ENCODE measurements at places on chromosomes 16 and 17. TPM values are rescaled to one million over a fixed set of nuclear protein-coding genes. Genes with fewer than 3 reads are reported as not detected.

The CETP gene
- total RNA-seq = not detected

The SOX8 gene
- 72.7 TPM for total RNA-seq

The KCNJ12 gene
- 3.9 TPM for total RNA-seq

The CCDC40 gene
- 13.7 TPM for total RNA-seq

The PIK3R6 gene
- total RNA-seq = not detected

The EVI2B gene
- total RNA-seq = not detected

The GJC1 gene
- 71.0 TPM for total RNA-seq

The NSF gene
- 19.0 TPM for total RNA-seq

The KRT13 gene
- not detected for total RNA-seq

The TCAP gene
- total RNA-seq = 0.43 TPM

The SLC5A10 gene
- not detected for total RNA-seq

The RAB26 gene
- 55.2 TPM for total RNA-seq

The WFIKKN2 gene
- total RNA-seq = 0.62 TPM

The CMTM1 gene
- total RNA-seq = 3.1 TPM

The KCNJ18 gene
- total RNA-seq = not detected

The CTRB2 gene
- not detected for total RNA-seq

The SYT17 gene
- total RNA-seq = 0.12 TPM

The NOS2 gene
- 1.0 TPM for total RNA-seq

The TP53I13 gene
- total RNA-seq = 119 TPM

- DNase-seq = no peak
Observed at GRCh38 chr16:85986931-85987749, 88.2 kb downstream of the IRF8 start.

- no peak for DNase-seq
Observed at GRCh38 chr16:55647798-55648197, 8.0 kb upstream of the SLC6A2 start.

DNA sequence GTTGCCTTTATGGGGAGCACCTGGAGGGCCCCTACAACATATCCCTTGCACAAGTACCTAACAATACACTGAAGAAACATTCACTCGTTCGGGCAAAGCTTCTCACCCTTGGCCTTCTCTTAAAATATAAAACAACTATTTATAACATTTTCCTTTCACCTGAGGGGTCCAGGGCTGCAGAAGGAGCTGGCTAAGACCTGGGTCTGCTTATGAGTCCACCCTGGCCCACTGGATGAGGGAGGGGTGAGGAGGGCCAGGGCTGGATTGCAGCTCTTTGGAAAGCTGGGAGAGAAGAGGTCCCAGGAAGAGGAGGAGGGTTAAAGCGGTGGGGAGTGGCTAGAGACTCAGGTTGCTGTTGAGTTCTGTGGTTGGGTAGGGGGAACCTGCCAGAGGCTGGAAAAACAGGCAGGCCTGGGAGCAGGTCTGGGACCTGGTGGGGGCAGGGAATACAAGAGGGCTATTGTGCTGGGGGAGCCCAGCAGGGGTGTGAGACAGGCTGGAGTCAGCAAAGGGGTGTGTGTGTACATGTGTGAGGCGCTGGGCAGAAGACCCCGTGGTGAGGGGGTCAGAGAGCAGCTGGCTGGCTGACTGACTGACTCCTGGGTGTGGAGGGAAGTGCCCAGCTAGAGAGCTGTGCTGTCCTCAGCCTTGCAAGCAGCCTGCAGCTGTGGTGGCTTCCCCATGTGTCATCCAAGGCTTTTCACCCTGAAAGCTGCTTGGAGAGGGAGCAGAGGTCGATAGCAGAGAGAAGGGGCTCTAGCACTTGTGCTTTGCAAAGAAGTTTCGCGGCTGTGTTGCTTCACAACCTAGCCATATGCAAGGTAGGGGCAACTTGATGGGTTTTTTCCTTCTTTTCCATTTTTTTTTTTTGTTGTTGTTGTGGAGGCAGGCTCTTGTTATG is 10.2 kb upstream of the MRC2 start:
- DNase-seq = no peak

- no peak for DNase-seq
Observed at GRCh38 chr17:80947200-80947940, 44.3 kb upstream of the CHMP6 start.

- DNase-seq = no peak
Observed at GRCh38 chr17:6028294-6028693, 41.9 kb upstream of the WSCD1 start.

DNA sequence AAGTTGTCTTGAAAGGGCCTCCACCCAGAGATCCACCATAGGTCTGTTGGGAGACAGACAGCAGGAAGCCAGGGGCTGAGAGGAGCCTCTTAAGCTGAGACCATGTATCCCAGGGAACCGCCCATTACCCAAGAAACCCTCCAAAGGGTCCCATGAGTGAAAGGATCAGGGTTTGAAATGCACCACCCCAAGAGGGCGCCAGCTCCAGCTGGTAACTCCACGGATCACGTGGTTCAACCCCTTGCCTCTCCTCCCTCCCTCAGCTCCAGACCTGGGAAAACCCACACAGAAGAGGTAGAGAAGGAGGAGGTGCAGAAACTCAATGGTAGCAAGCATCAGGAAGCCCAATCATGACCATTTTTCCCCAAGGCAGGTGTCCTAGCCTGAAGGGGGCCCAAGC is 148.7 kb downstream of the AIPL1 start:
- no peak for DNase-seq

GRCh38 chr16:55284718-55285099 is 39.3 kb upstream of the IRX6 start:
- no peak for DNase-seq

- DNase-seq = peak; percentile 91
Observed at GRCh38 chr17:43816336-43817320, 16.3 kb downstream of the MPP3 start.

GRCh38 chr17:40623419-40624210 is 24.0 kb downstream of the SMARCE1 start:
- no peak for DNase-seq

- no peak for DNase-seq
Observed at GRCh38 chr16:65392806-65393565, 271.1 kb upstream of the CDH11 start.

- DNase-seq = no peak
Observed at GRCh38 chr16:48361540-48362144, 23.6 kb downstream of the SIAH1 start.

GRCh38 chr17:39365872-39366271 is 35.6 kb downstream of the FBXL20 start:
- DNase-seq = no peak

- DNase-seq = no peak
Observed at GRCh38 chr17:69457603-69458002, 43.1 kb downstream of the MAP2K6 start.

GRCh38 chr17:49645654-49646053 is 32.2 kb downstream of the SPOP start:
- DNase-seq = no peak

DNA sequence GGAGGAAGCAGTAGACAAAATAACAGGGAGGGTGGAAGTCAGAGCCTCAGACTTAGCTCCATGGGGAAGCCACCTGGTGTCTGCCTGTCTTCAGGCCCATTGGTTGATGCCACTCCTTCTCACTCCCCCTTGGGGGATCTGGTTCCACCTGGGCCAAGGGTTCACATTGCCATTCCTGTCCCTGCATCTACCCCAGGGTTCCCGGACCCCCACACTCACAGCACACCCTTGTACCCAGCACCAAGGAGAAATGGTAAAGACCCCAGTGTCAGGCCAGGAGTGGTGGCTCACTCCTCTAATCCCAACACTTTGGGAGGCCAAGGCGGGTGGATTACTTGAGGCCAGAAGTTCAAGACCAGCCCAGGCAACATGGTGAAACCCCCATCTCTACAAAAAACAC is 1.0 kb upstream of the CA7 start:
- DNase-seq = no peak

DNA sequence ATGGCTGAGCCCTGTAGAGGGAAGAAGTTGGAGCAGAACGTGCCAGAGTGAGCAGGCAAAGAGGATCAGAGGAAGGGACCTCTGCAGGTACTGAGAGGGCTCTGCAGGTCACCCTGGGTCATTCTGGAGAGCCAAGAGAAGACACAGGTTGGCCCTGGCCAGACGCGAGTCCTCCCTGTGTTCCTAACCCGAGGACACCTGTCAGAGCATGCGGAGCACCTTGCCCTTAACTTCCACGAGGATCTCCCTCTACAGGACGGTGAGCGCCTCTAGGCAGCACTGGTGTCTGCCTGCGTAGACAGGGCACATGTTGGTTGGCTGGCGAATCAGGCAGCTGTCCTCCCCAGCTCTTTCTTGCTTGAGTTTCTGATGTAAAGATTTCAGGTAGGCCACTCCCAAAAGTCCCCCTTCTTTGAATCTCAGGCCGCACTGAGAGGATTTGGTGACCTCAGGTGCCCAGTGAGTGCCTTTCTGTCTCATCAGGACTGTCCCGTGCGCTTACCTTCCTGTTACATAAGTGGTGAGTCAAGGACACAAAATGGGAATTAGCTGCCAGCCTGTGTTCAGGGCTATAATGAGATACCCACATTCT is 45.3 kb downstream of the MPRIP start:
- no peak for DNase-seq

DNA sequence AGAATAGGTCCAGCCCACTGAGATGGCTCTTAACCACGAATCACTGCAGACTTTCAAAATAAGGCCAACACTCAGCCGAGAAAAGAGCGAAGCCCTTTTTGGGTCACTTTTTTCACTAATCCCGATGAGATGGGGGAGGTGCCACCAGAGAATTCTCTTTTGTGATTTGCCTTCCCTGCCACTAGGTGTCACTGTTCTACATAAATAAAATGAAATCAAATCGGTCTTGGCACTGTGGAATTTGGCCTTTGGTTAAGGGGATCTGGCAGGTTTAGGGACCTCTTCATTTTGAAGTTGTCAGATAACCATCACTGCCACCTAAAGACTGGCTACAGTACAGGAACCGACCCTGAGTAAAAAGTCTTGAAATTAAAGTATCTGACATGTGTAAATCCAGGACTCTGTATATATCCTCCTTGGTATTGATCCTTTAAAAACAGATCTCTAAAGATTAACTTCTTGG is 147.0 kb downstream of the HS3ST4 start:
- DNase-seq = peak; percentile 80

DNA sequence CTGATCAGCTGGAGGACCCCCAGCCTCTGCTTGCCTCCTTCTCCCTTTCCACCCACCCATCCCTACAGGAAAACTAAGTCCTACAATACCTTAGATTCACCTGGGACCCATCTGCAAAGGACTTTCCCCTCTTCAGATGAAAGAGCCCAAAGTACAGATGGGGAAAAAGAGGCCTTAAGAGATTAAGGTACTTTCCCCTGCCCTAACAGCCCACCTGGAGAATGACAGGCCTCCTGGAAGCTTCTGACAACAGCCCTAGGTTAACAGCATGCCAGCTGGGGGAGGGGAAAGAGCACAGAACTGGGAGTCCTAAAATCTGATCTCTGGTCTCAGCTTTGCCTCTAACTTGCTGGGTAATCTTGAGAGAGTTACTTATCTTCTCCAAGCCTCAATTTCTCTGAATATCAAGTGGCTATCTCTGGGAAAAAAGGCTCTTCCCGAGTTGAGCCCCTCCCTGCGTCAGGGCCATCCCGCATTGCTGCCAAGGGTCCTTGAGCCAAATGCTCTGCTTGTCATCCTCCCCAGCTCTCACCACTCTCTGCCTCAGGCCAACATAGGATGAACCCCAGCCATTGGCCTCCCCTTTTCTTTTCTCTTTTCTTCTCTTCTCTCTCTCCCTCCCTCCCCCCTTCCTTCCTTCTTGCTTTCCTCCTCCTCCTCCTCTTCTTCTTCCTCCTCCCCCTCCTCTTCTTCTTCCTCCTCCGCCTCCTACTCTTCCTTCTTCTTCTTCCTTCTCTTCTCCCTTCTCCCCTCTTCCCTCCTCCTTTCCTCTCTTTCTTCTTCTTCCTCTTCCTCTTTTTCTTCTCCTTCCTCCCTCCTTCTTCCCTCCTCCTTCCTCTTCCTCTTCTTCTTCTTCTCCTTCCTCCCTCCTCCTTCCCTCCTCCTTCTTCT is 22.5 kb upstream of the SP6 start:
- no peak for DNase-seq

- DNase-seq = no peak
Observed at GRCh38 chr16:15439102-15439501, 4.7 kb downstream of the BMERB1 start.

DNA sequence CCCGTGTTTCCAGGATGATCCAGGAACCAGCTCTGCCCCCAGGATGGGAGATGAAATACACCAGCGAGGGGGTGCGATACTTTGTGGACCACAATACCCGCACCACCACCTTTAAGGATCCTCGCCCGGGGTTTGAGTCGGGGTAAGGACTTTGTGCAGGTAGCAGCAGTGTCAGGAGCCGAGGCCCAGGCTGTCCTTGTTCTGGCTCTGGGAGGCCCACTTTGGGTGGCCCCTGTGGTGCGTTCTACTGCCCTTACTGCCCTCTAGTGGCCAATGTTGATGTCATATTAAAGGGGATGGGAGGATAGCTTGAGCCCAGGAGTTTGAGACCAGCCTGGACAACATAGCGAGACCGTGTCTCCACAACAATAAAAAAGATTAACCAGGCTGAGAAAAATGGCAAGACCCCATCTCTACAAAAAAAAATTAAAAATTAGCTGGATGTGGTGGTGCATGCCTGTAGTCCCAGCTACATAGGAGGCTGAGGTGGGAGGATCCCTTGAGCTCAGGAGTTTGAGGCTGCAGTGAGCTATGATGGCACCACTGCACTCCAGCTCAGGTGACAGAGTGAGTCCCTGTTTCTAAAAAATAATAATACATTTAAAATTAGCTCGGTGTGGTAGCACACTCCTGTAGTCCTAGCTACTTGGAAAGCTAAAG is 20.9 kb upstream of the CLEC18A start:
- DNase-seq = peak; percentile 66

- no peak for DNase-seq
Observed at GRCh38 chr17:7124923-7125322, 10.3 kb upstream of the ASGR2 start.

DNA sequence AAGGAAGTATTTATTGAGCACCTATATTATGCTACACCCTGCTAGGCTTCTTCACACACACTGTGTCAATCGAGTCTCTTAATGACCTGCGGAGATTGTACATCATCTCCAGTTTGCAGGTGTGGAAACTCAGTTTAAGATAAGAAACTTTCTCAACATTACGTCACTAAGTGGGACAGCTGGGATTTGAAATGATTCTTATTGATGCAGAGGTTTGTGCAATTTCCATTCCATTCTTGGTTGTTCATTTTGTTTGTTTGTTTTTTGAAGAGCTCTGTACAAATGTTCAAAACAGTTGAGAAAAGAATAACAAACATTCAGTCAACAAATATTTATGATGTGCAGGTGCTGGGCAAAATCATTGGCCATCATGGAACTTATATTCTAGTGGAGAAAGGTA is 84.8 kb downstream of the MAP2K6 start:
- DNase-seq = no peak

- DNase-seq = no peak
Observed at GRCh38 chr17:74212209-74212912, 1.0 kb upstream of the TTYH2 start.

DNA sequence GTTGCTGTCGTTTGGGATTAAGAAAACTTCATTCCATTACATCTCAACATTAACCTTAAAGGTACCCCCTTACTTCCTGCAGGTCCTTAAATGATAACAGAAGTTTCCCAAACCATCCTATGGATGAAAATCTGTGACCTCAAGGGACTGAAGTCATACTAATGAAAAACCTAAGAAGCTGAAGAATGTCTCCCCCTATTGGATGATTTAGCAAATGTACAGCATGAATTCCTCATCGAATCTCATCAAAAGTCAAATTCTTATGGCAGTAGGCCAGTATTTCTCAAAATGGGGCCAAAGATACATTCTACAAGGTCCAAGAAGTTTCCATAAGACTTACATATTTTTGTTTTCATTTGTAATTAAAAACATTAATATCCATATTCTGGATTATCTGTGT is 13.5 kb downstream of the SCO1 start:
- DNase-seq = no peak

GRCh38 chr17:22703204-22703603 is 1010.9 kb downstream of the KCNJ18 start:
- DNase-seq = no peak

All from G401 (cell line).